ENCODE measurements at places on chromosomes 7 and 10.
A peak's percentile ranks its signal among the peaks of the same experiment; 100 is the strongest.

GRCh38 chr7:99033765-99034164 lies 110.1 kb downstream of the SMURF1 start:
- no peak for DNase-seq

DNA sequence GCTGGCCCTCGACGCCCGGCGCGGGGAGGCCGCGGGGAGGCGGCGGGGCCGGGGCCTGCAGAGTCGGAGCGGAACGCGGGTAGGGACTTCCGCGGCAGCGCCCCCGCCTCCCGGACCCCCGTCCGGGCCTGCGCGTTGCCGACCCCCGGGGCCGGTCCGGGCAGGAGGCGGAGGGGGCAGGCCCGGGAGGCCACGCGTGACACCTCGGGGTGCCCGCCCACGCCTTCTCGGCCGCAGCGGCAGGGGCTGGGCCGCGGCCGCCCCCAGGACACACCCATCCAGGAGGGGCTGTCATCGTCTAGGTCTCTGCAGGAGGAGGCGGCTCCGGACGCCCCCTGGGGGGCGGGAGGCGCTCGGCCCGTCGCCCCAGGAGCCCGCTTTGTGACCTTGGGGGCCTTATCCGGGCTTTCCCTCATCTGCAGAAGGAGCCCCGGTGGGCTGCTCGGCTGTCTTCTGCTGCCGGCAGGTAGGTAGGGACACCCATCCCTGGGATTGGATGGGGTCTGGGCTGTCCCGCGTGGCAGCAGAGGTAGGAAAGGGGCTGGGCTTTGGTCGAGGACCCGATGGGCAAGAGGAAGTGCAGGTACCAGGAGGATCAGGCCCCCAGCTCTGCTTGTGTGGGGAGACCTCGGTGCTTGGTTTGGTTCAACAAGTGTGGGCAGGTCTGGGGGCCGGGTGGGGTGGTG lies 569 bp downstream of the ZNF316 start:
- peak; percentile 29 for DNase-seq

DNA sequence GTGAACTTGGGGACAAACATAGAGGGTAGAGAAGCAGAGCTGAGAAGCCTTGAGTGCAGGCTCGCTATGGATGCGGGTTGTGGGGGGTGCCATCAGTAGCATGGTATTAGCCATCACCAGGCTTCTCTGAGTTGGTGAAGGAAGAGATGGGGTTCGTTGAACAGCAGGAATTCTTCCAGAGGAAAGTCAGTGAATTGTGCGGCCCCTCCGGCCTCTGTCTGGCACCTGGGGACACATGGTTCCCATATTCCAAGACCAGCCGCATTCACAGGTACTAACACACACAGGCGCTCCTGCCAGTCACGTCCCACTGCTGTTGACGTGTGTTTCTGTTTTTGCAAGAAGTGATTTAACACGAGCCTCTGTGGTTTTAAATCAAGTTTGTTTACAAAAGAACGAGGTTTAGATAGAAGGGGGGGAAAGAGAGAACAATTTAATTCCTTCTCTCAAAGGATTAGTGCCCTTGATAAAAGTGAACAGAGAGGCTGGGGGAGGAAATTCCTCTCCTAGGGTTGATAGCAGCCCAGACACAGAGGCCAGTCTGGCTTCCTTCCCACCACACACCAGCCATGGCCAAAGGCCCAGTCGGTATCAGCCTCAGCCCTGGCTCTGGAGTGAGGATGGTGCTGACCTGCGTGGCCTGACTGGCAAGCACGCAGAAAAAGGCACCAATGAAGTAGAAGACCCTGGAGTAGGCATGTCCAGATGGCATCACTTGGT lies 252.6 kb upstream of the IGFBP3 start:
- no peak for DNase-seq

- DNase-seq = no peak
Observed at GRCh38 chr7:44292420-44292817, 33.0 kb downstream of the CAMK2B start.

- no peak for DNase-seq
Observed at GRCh38 chr7:151869455-151869854, 7.5 kb downstream of the PRKAG2 start.

GRCh38 chr10:98489561-98490481 lies 43.1 kb upstream of the HPS1 start:
- DNase-seq = no peak

DNA sequence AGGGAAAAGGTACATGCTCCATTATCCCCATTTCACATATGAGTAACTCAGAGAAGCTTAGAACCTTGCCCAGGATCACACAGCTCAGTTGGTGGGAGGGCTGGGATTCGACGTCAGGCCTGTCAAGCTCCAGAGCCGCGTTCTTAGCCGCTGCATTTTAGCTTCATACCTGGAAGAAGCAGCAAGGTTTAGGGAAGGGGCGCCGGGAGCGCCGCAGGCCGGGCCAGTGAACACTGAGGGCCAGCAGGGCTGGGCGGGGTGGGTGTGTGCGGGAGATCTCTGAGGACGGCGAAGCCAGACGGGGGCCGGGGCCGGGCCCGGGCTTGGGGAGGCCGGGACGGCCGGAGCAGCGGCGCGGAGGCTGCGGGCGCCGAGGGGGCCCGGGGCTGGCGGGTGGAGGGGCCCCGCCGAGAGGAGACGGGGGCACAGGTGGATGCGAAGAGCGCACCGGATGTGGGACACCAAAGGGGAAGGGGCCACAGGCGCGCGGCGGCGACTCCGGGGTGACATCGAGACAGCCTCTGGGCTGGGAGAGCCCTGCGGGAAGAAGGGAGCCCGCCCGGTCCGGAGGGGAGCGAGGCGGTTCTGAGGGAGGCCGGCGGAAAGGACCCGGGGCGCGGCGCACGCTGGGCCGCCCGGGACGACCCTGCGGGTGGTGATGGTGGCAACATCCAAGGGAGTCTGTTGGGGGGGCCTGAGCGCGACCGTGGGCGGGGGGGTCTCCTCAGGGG lies 498 bp downstream of the NDST2 start:
- DNase-seq = peak; percentile 41

DNA sequence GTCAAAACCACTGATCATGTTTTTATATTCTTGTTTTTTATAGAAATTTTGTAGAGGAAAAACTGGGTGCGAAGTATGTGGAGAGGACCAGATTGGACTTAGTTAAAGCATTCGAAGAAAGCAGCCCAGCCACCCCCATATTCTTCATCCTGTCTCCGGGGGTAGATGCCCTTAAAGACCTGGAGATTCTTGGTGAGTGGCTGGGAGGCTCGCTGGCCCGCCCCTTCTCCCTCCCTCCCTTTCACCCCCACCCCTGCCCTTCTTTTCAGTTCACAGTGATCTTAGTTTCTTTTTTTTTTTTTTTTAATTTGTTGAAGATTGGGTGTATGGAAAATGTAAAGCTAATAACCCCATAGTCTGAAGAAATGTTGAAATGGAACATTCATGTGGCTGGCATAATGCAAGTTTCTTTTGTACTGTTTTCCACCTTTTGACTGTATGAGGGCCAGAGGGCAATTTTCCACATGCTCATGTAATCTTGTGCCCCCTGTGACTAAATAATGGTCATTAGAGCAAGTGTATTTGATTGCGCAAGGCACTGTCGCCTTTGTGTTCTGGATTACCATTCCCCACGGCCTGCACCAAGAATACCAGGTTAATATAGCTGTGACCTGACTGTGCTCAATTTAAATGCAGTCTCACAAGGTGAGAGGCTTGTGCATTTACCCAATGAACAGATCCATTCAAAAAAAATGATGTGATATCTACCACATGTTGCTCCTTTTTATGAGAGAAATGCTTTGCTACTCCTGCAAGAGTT lies 77.7 kb downstream of the CDCA7L start:
- DNase-seq = no peak

- DNase-seq = no peak
Observed at GRCh38 chr7:40507166-40507565, 372.4 kb downstream of the SUGCT start.

- no peak for DNase-seq
Observed at GRCh38 chr10:116101616-116102315, 171.2 kb downstream of the GFRA1 start.

DNA sequence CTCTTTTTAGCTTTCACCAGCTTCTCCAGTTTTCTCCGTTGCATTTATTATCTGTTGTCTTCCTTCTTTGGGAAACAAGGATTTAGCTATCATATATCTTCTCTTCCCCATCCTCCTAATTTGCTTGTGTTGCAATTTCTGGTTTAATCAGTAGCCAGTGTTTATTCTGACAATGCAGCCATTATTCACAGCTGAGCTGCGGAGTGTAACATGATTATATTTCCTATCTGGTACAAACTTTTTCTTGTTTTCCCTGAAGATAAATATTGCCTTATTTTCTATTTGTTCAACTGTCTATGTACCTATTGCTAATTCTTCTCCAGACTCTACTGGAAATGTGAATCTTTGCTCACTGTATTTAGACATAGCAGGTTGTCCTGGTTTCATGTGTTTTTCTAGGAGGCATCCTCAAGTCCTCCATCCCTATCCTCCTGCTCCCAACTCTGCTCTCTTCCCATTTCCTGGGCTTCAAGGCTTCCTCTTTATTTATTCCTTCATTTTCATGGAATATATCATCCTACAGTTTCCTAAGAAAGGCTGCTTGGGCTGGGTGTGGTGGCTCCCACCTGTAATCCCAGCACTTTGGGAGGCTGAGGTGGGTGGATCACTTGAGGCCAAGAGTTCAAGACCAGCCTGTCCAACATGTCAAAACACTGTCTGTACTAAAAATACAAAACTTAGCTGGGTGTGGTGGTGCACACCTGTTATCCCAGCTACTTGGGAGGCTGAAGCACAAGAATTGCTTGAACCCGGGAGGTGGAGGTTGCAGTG lies 72.4 kb upstream of the KDM7A start:
- no peak for DNase-seq

- no peak for DNase-seq
Observed at GRCh38 chr10:123175389-123176387, 21.5 kb downstream of the BUB3 start.

GRCh38 chr10:123868038-123869019 lies 23.3 kb downstream of the CPXM2 start:
- DNase-seq = no peak

DNA sequence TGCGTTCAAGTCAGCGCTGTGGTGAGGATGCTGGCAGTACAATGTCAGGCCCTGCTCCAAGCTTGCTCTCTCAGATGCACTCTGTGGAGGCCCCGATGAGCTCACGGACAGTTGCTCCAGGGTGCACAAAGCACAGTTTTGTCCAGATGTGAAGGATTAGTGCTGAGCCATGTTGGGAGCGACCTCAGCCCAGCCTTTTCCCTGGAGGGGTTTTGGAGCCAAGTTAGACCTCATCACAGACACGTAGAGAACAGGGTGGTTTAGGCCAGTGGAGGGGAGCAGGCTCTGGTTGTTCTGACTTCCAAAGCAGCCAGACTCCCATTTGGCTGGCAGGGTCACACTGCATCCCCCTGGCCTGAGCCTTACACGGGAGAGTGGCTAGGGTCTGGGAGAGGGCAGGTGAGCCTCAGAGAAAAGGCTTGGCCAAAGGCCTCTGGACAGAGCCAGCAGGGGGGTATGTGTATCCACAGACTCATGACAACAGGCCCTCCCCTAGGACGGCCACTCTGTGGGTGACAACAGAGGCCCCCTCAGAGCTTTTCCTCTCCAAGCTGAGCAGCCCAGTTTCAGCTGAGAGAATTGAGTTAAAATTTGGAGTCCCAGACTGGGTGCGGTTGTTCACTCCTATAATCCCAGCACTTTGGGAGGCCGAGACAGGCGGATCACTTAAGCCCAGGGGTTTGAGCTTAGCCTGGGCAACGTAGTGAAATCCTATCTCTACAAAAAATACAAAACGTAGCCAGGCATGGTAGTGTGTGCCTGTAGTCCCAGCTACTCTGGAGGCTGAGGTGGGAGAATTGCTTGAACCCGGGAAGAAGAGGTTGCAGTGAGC lies 4.7 kb downstream of the PLAC9 start:
- no peak for DNase-seq

DNA sequence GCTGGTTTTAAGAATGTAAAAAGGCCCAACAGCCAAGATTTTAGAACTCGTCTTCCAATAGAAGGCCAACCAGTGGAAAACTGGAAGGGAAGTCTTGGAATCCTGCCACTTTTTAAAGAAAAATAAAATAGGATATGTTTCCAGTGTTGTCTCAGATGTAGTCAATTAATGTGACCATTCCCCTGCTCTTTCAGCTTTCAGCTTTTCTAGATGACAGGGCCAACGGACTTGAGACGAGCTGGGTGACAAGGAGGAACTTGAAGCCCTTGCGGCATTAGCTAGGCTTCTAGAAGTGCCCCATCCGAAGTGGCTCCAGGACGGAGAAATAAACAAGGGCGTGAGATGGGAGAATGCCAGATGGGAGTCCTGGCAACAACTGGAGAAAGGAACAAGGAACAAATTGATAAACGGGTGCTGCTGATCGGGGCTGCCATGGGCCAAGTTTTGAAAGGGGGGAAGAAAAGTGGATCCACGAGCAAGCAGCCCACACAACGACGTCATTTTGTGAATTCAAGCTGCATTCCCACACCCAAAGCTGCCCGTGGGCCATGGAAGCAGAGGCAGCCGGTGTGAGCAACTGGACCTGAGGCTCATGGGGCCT lies 42.3 kb downstream of the CTBP2 start:
- DNase-seq = no peak

- no peak for DNase-seq
Observed at GRCh38 chr7:20352573-20353306, 22.0 kb downstream of the ITGB8 start.

- peak; percentile 27 for DNase-seq
Observed at GRCh38 chr10:115093776-115094408, 727 bp downstream of the ATRNL1 start.

DNA sequence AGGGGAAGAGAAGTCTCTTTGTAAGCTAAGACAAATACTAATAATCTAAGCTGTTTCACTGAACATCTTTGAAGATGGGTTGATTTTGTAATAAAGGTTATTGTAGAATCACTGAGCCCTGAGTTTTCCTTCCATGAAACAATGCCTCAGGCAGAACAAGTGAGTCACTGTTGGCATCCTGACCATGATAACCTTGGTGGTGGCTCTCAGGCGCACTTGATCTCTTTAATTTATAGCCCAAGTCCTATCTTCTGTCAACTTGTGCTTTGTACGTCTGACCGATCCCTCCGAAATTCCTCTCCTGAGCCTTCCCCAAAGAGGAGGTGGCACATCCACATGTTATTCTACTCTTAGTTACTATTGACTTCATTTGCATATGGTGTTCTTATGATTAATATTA lies 812.9 kb downstream of the REEP3 start:
- DNase-seq = no peak
